AG09319 (cell line): ENCODE measurements at places on chromosomes 7 and 10.

GRCh38 chr7:38928506-38928905 lies 19.5 kb upstream of the VPS41 start:
- no peak for DNase-seq

GRCh38 chr7:100586266-100587025 lies at the start of gene FBXO24:
TSS of gene FBXO24 (plus strand) at chr7:100586328. CDS start at chr7:100586626, 298 bp downstream.
- DNase-seq: peak; percentile 100

DNA sequence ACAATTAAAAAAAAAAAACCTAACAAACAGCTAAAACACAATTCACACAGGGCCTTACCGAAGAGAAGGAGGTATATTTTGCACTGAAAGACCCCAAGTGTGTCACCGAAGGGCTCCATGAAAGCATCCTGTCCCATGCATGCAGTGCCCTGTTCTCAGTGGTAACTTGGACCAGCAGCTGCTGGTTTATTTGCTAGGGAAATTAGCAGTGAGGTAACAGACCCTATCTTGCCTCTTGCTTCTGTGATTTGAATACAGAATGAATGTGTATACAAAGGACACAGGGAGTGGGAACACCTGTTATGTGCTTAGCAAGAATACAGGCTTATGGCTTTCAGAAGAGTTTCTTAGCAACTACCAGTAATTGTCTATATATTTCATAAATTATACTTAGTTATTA lies at the start of gene HEPACAM2:
Gene HEPACAM2, minus strand, starts transcription at position 160 of the 400 bp plus-strand sequence.
- no peak for DNase-seq

DNA sequence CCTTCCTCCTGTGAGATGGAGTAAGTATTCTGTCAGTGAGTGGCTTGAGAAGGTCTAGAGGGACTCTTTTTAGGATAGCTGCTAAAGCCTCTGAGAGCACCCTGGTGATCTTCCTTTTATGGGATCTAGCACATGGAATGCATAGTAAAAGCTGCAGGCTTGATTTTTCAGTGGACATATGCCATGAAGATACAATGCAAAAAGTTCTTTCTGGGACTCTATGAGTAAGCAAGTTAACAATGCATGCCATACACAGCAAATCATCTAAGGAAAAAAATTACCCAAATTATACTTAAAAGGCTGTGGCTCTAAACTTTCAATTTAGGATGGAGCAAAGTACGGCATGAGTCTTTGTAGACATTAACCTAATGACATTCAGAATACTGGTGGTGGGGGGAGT lies 154.5 kb downstream of the SGMS1 start:
- DNase-seq: no peak

DNA sequence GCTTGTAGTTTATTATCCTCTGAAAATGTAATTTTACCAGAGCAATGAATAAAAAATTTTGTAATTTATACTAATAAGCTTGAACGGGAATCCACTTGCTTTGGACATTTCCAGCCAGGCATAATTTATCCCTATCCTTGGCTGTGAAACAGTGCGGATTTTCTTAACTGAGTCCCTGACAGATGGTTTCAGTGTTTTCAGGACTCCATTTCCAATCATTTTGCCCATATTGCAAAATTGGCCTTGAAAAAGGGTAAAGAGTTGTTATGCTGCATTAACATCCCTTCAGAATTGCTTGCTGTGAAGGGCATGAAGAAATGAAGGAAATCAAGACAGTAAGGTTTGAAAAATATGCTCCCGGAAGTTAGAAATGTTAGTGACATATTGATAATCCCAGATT lies 57.7 kb downstream of the NXPH1 start:
- DNase-seq: no peak

DNA sequence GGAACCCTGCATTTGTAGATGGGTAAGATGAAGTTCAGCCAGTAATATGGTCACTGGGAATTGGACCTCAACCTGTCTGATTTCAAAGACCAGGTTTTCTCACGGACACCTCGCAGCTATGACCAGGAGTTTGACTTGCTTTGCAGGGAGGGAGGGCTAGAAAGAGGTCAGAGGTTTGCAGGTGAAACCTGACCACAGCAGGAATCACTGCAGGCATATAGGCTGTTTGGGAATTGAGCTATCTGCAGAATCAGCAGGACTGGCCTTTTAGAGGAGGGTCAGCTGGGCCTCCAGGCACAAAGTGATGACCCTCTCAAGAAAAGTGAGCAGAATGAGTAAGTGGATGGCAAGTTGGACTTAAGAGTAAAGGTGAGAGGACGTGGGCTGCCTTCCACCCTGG lies 166.3 kb downstream of the ADRA2A start:
- DNase-seq: no peak

DNA sequence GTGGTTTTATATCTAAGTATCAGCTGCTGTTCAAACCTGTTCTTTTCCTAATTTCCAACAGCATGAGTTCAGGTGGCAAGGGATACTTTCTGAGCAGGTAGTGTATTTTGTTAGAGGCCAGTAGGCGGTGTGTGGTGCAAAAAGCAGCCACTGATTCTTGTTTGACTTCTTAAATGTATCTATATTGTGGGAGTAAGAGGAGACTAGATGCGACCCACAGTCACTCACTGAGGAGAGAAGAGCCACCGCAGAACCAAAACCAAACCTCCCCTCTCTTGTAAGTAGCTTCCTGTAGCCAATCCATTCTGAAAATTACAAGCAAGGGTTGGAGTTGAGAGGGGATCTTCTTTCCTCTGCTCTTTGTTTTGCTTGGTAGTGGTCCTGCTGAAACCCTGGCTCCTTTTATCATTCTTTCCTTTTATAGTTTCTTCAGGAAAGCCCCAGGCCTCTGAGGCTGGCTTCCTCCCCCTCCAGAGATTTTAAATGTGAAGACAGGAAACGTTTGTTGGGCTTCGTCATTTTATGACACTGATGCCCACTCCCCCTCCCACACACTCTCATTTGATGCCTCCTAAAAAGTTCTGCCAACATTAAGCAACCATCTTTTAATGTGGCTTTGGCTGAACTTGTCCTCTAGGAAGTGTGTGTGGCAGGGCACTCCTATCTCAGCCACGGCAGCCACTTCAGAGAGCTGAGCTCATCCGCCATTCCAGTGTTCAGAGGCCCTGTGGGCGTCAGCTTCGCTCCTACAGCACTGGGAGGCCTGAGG lies 566.0 kb downstream of the SUGCT start:
- no peak for DNase-seq

- DNase-seq: no peak
Measured at GRCh38 chr10:122391875-122392274, 17.4 kb downstream of the PLEKHA1 start.

GRCh38 chr7:1200045-1200444 lies 32.6 kb upstream of the UNCX start:
- no peak for DNase-seq

- no peak for DNase-seq
Measured at GRCh38 chr10:116720668-116721546, 21.5 kb downstream of the HSPA12A start.

GRCh38 chr7:36115448-36116321 lies 37.4 kb upstream of the EEPD1 start:
- peak; percentile 71 for DNase-seq

DNA sequence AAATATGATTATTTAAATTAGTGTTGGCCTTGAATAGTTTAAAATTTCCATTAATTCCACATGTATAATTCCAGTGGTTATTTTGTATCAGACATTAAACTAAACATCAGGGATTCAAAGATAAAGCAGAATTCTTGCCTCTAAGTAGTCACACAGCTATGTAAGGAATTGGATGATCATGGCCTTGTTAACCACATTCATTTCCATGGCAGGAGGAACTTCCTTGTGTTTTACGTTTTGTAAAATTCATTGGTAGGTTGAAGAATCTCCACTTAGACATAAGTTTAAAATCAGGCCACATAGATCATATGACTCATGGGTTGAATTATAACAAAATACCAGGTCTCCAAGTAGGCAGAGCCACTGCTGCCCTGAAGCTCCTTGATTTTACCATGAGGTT lies 289.7 kb downstream of the PLXDC2 start:
- no peak for DNase-seq

- DNase-seq: no peak
Measured at GRCh38 chr10:26448706-26449435, 10.7 kb downstream of the APBB1IP start.

DNA sequence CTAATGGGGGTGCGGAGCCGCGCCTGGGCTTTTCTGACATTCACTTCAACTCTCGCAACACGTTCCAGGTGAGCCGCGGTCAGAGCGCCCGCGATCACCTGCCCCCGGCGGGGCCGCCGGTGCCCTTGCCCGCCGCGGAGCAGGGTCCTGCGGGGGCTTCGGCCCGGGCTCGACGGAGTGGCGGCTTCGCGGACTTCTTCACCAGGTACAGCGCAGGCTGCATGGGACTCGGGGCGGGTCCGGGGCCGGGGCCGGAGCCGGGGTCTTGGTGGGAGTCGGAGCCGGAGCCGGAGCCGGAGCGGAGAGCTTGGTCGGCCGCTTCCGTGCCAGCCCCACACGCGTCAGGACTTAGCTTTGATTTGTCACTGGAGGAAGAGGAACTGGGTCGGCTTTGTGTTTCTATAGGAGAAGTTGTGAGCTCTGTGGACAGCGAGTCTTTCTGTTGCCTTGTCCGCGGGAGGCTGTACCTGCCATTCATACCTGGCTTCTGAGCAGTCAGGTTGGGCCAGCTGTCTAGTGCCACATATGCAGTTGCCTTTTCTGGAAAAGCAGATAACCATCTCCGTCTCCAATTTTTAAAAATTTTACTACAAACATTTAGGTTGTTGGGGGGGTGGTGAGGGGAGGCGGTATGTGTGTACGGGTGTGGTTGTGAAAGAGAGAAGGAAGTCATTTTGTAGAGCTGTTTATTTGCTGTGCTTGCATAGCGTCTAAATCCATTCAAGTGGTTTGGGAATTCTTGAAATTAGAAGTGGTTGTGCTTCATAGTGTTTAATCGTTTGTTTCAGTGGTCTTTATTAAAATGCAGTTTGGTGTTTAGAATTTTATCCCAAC lies 1.3 kb downstream of the TBC1D12 start:
- no peak for DNase-seq

- no peak for DNase-seq
Measured at GRCh38 chr7:8134089-8134733, 127.8 kb downstream of the ICA1 start.

GRCh38 chr10:125792342-125793300 lies 17.0 kb upstream of the MMP21 start:
- DNase-seq: no peak

- DNase-seq: no peak
Measured at GRCh38 chr7:83599131-83599530, 49.8 kb downstream of the SEMA3E start.

GRCh38 chr10:46556515-46557318 lies at the start of gene GPRIN2:
TSS of gene GPRIN2 (minus strand) at chr10:46556658. CDS start at chr10:46550736, 5,922 bp downstream.
- no peak for DNase-seq

DNA sequence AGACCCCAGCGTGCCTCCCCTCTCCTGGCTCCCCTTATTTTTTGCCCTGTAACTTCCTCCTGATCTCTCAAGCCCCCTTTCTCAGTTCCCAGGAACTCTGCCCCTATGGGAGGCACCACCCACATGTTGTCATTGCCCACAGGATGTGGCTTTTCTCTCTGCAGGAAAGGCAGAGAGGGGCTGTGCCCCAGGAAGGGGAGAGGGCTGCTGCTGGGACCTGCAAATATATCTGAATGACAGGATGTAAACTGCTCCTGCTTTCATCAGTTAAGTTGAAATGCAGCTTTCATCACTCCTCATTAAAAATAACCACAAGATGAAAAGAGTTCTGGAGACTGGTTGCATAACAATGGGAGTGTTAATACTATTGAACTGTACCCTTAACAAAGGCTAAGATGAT lies 103.3 kb downstream of the CLEC2L start:
- DNase-seq: no peak

DNA sequence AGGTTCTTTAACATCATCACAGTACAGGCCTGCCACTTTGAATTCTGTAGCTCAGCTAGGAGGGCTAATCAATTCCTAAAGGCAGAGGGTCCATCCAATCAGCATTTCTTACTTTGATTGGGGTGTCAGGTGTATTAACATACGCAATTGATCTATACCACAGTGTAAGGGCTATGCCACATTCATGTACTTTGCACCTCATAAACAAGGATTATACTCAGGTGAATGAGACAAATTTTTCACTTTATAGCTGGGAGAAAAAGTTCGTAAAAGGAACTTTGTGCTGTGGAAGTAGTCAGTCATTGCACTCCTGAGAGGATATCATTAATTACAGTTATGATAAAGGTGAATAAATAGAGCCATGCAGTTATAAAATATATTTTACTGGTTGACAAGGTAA lies 119.9 kb upstream of the AHR start:
- no peak for DNase-seq
